Left hindlimb (tissue), 1 donor: ENCODE measurements at places on chromosomes 6 and 20.
A peak's percentile ranks its signal among the peaks of the same experiment; 100 is the strongest.

GRCh38 chr6:56101141-56101553 lies 146.2 kb downstream of the COL21A1 start:
- DNase-seq, result no peak

DNA sequence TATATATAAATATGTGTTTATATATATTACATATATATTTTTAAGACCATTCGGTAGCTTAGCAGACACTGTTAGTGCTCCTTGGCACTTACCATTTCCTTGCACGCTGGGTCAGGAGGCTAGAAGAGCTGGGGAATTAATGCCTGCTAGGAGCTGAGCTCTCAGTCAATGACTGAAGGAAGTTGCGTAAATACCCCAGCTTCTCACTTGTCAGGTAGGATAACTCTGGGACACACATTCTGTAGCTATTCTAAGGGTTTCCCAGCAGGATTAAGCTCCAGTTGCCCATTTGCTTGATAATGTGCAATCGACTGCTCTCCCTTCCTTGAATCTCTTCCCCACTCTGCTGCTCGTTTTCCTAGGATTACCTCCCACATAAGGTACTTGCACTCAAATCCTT lies 15.7 kb upstream of the DNAAF9 start:
- no peak for DNase-seq

- peak; percentile 41 for DNase-seq
Measured at GRCh38 chr20:62827311-62828038, 10.6 kb downstream of the COL9A3 start.

DNA sequence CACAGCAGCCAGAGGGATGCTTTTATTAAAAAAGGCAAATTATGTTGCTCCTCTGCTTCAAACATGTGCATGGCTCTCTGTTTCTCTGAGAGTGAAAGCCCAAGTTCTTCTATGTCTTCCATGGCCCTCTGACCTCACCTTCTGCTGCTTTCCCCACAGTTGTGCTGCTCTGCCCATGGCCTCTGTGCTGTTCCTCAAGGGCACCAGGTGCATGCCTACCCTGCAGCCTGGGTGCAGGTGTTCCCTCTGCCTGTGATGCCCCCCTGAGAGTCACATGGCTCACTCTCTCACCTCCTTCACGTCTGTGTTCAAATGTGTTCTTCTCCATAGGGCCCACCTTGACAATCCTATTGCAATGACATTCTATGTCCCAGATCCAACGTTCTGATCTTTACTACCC lies 477.0 kb upstream of the CHD6 start:
- DNase-seq, result no peak

DNA sequence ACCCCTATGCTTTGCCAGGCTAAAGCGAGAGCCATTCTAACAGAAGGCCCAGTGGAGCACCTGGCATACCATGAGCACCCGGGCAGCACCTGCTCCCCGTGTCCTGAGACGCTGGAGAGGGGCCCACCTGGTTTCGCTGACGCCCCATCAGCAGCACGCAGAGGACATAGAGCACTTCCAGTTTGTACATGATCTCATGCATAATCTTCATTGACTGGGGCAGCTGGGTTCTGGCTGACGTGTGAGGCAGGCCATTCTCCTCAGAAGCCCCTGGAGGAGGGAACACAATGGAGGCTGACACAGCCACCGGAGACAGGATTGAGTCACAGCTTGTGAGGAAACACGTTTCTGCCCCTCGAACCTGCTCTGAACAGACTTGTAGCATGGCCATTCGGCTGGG lies 65.4 kb downstream of the MYH7B start:
- DNase-seq, result no peak

DNA sequence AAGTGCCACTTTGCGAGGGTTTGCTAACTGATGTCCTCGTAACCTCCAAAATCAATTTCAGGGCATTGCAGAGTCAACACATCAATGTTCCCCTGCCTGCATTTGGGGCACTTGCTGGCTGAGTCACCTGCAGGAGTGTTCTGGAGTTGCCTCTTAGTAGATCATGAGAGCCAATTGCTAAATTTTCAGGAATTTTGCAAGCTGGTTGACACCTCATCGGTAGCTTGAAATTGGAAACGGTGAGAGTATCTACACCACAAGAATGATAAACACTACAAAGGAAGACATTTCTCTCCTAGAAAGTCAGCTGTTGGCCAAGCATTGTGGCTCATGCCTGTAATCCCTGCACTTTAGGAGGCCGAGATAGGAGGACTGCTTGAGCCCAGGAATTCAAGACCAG lies 10.8 kb upstream of the BFSP1 start:
- DNase-seq, result no peak

- DNase-seq, result no peak
Measured at GRCh38 chr6:77774457-77774856, 121.6 kb downstream of the MEI4 start.

- no peak for DNase-seq
Measured at GRCh38 chr6:168034537-168034936, 37.1 kb downstream of the KIF25 start.

GRCh38 chr20:57711311-57711712 lies 1.5 kb upstream of the PMEPA1 start:
- no peak for DNase-seq

DNA sequence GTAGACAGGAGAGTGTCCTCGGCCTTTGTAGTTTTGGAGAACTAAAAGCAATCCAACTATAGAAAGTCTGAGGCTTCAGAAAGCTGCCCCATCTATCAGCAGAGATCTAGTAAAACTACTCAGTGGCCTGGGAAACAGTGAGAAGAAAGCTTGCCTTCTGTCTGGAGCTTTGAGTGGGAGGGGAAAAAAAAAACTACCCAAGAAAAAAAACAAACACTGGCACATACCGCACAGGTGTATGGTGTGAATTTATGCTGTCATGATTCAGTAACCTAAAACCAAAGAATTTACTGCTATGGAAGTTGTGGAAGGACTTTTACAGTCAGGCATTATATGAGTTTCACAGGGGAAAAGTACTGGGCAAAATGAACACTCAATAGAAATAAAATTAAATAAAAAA lies 280.5 kb downstream of the ADGRB3 start:
- no peak for DNase-seq

- no peak for DNase-seq
Measured at GRCh38 chr6:89348372-89348771, 4.2 kb downstream of the UBE2J1 start.

- no peak for DNase-seq
Measured at GRCh38 chr20:52668626-52669025, 303.5 kb upstream of the TSHZ2 start.

DNA sequence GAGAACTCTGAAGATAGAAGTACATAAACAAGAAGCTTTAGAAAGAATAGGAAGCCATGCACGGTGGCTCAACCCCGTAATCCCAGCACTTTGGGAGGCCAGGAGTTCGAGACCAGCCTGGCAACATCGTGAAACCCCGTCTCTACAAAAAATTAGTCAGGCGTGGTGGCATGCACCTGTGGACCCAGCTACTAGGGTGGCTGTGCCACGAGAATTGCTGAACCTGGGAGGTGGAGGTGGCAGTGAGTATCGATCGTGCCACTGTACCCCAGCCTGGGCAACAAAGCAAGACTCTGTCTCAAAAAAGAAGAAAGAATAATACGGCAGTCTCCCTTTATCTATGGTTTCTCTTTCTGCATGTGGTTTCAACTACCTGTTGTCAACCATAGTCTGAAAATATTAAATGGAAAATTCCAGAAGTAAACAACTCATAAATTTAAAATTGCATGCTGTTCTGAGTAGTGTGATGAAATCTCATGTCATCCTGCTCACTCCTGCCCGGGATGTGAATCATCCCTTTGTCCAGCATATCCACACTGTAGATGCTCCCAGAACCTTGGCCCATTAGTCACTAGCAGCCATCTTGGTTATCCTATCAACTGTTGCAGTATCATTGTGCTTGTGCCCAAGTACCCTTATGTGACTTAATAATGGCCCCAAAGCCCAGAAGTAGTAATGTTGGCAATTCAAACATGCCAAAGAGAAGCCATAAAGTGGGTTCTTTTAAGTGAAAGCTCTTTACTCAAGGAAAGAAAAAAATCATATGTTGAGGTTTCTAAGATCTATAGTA lies 22.1 kb downstream of the DEK start:
- DNase-seq, result no peak

DNA sequence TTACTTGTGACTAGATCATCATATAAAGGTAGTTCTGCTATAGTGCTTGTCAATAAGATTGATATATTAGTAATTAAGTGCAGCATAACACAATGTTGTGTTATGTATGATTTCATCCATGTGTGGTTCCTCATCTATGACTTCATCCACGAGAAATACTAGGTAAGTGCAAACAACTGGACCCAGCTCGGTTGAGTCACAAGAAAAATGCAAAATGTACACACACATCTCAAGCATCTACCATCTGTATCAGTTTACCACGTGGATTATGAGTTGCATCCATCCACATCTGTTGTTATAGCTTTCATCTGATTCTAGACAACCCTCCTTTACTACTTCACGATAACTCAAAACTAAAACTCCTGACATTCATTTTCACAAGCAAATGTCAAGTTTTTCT lies 517.0 kb upstream of the CITED2 start:
- DNase-seq, result no peak

GRCh38 chr6:153051801-153052200 lies 49.3 kb upstream of the MTRF1L start:
- DNase-seq, result no peak

GRCh38 chr6:41467061-41467460 lies 79.1 kb upstream of the FOXP4 start:
- DNase-seq, result no peak

DNA sequence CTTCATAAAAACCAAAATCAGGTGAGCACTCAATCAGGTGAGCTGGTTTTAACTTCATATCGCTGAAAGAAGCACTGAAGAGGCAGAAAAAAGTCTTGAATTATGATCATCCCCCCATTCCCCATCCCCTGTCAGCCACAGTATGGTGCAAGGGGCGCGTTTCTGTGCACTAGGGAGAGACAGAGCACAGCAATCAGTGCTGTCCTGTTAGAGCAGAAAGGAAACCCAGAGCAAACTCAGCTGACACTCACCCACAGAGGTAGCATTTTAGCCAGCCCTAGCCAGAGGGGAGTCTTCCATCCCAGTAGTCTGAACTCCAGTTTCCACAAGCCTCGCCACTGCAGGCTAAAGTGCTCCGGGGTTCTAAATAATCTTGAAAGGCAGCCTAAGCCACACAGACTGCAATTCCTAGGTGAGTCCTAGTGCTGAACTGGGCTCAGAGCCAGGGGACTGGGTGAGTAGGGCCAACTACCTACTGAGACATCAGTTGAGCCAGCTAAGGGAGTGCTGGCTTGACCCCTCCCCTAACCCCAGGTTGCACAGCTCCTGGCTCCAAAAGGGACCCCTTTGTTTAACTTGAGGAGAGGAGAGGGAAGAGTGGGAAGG lies 1352.6 kb upstream of the GJE1 start:
- DNase-seq, result no peak

- DNase-seq, result no peak
Measured at GRCh38 chr20:61662968-61663331, 402.7 kb downstream of the TAF4 start.

- DNase-seq, result no peak
Measured at GRCh38 chr6:160882791-160883279, 108.7 kb upstream of the MAP3K4 start.

DNA sequence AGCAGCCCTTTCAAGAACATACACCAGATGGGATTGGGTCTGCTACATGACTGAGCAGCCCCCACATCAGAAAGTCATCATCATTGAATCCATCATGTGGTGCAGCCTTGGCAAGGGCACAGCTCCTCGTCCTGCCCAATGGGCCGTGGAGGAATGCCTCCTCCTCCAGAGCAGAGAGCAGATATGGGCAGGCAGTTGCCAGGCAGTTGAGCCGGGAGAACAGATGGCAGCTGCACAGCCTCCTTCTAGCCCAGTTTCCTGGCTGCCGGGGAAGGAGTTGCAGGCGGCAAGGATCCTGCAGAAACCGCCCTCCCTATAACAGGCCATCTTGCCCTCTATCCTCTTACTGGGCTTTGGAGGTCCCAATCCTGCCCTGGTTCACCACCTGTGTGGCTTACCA lies 11.9 kb upstream of the ZFAND3 start:
- DNase-seq, result peak; percentile 42

GRCh38 chr6:125268765-125269164 lies 33.0 kb downstream of the HDDC2 start:
- no peak for DNase-seq

- no peak for DNase-seq
Measured at GRCh38 chr20:58144096-58144495, 84.4 kb downstream of the ANKRD60 start.

DNA sequence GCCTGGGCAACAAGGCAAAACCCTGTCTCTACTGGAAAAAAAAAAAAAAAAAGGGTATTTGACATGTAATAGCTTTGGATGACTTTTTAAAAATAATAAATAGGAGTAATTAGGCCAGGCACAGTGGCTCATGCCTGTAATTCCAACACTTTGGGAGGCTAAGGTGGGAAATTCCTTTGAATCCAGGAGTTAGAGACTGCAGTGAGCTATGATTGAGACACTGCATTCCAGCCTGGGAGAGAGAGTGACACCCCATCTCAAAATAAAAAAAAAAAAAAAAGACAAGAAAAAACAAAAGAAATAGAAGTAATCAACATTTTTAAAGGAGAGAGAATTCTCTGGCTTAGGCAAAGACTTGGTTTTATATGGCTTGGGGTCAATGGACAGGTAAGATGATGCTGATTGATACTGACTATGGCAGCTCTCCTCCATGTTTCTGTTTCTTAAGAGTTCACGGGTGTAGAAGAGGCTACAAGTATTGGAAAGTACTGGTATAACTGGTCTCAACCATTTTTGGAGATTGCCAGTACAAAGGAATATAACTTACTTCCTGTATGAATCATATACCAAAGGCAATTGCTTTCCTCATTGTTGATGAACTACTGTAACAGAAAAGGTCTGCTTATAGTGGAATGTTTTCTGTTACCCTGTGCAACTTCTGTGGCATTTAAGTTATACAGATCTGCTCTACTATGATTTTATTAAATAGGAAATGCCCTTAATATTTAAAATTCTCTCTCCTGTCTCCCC lies 10.1 kb downstream of the MAP3K5 start:
- DNase-seq, result no peak

- DNase-seq, result no peak
Measured at GRCh38 chr6:70838907-70839285, 118.0 kb downstream of the B3GAT2 start.

- DNase-seq, result no peak
Measured at GRCh38 chr20:59992526-59993084, 34.4 kb downstream of the CDH26 start.

DNA sequence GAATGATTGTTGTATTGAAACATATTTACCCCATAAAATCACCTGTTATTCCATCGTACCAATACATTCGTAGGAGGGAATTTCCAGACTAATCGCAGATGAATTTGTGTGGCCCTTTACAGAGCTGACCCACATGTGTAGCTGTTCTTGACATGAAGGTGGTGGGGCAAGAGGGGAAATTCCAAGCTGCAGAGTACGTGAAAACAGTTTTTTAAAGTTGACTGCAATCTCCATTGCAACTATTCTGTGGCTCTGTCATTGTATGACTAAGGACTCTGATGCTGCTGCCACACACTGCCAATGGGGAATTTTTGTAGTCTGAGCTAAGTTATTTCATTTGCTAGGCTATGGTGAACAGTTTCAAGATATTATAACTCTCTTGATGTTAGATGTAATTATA lies 46.4 kb upstream of the ADTRP start:
- DNase-seq, result no peak

- no peak for DNase-seq
Measured at GRCh38 chr6:52500238-52501129, 76.4 kb downstream of the TRAM2 start.

GRCh38 chr6:72783035-72783434 lies 161.2 kb downstream of the KCNQ5 start:
- no peak for DNase-seq

GRCh38 chr20:4076671-4077070 lies 61.3 kb upstream of the RNF24 start:
- DNase-seq, result peak; percentile 53

- DNase-seq, result no peak
Measured at GRCh38 chr20:40650707-40651106, 38.3 kb downstream of the MAFB start.

GRCh38 chr20:16846006-16846405 lies 97.8 kb downstream of the OTOR start:
- no peak for DNase-seq
